Psoas muscle (tissue), 8 donors: ENCODE measurements at places on chromosomes 7 and 10. TPM values are rescaled to one million over a fixed set of nuclear protein-coding genes. Genes with fewer than 3 reads are reported as not detected.

The RAMP3 gene
- 16.9 TPM for total RNA-seq

The LIPF gene
- total RNA-seq: not detected

The SLC13A1 gene
- total RNA-seq: not detected

The SHTN1 gene
- 1.2 TPM for total RNA-seq

The SEMA3A gene
- total RNA-seq: 0.41 TPM

The UCMA gene
- not detected for total RNA-seq

The SPDYE11 gene
- total RNA-seq: not detected

The TRIM73 gene
- 0.92 TPM for total RNA-seq

The TDRD1 gene
- 0.20 TPM for total RNA-seq

The KDM7A gene
- total RNA-seq: 27.4 TPM

The COL28A1 gene
- 1.9 TPM for total RNA-seq

The CLDN12 gene
- total RNA-seq: 18.0 TPM

The ANKRD30A gene
- total RNA-seq: not detected

The ENO4 gene
- total RNA-seq: not detected

The DNTT gene
- not detected for total RNA-seq

The C10orf95 gene
- total RNA-seq: not detected

The ST8SIA6 gene
- 1.2 TPM for total RNA-seq

The FOXI2 gene
- total RNA-seq: not detected

The PDE1C gene
- 0.93 TPM for total RNA-seq

The GLI3 gene
- 3.2 TPM for total RNA-seq

The HABP2 gene
- total RNA-seq: 0.15 TPM

- DNase-seq: no peak
Observed at GRCh38 chr7:129560831-129561230, 50.7 kb upstream of the NRF1 start.

GRCh38 chr10:52213321-52213752 lies 100.7 kb upstream of the DKK1 start:
- no peak for DNase-seq

GRCh38 chr10:31273789-31274188 lies 45.2 kb upstream of the ZEB1 start:
- no peak for DNase-seq

DNA sequence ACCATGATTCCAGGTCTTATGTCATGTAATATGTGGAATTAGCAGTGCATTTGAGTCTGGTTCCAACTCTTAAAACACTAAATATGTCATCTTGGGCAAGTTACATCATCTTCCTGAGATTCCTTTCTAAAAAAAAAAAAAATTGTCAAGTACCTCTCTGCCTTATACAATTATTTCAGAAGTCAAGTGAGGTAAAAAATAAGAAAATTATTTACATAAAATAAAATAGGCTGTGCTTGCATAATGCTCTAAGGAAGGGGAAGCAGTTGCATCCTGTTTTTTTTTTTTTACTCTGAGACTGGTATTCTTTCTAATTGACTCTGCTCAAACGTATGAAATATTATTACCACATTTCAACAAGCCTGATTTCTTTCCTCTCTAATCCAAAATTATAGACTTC lies 55.1 kb upstream of the SEMA3A start:
- no peak for DNase-seq

DNA sequence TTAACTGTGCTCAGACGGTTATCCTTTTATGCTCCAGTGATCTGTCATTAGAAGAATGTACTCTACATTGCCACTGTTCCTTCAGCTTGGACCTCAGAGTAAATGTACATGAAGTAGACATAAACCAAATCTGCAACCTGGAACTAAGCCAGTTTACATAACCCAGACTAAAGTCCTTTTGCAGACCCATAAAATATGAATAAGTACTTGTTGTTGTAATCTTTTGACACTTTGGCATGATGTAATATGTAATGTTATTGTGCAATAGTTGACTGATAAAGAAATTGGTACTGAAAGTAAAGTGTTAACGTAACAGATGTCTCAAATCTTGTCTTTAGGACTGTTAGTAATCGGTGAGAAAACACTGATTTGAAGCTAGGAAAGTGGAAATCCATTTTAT lies 115.8 kb upstream of the SORCS1 start:
- no peak for DNase-seq

- DNase-seq: no peak
Observed at GRCh38 chr7:151856098-151856497, 20.8 kb downstream of the PRKAG2 start.

GRCh38 chr10:65320236-65321026 lies 1605.4 kb upstream of the LRRTM3 start:
- no peak for DNase-seq

- DNase-seq: no peak
Observed at GRCh38 chr7:11540271-11540761, 291.7 kb downstream of the THSD7A start.

DNA sequence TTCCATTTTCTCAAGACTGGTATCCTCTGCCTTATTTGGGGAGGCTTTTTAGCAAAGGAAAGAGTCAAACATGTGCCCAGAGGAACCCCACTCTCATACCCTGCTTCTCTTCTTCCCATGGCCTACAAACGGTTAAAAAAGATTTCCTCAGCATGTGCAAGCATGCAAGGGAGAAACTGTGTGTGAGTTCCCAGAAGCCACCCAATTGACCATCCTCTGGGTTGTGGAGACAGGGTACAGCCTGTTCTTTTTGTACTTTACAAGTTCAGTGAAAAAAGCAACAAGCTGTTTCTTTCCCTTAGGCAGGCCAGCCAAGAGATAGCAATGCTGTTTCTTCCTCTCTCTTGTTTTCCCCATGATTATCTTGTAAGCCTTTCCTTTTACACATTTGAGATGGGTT lies 68.8 kb upstream of the MTPN start:
- no peak for DNase-seq

DNA sequence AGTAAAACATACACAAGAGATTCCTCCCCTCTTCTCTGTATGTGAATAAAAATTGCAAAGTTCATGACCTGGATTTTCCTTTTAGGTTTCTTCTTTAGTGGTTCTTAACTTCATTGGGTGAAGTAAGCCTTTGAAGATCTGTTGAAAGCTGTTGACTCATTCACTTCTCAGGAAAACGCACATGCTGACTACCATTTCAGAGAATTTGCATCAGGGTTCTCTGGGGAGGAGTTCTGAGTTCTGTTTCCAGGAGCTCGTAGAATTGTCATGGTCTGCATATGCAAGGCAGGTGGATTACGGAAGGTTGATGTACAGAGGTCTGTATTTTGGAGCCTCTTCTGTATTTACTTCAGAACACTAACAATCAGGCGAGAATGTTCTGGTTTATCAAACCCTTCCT lies 962 bp upstream of the SLC26A4 start:
- DNase-seq: no peak

DNA sequence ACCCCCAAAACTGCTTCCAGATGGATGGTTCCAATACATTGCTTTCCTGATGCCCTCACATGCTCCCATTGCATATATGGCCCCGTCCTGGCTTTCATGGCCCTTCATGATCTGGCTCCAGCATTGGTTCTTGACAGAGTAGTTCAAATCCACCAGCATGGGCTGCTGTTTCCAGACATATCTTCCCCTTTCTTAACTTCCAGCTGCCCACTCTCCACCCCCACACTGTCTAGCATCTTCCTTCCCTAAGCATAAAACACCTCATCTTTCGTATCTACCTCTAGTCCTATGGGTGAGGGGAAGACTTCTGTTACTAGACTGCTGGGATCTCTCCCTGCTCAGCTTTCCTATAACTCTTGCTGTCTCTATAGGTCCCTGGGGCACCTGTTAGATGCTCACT lies 13.2 kb upstream of the GOLGA7B start:
- DNase-seq: no peak

GRCh38 chr7:31340603-31341002 lies at the start of gene NEUROD6:
TSS of gene NEUROD6 (minus strand) at chr7:31340726. CDS start at chr7:31339268, 1,458 bp downstream.
- DNase-seq: no peak

- peak; percentile 95 for DNase-seq
Observed at GRCh38 chr7:51234139-51234538, 82.5 kb downstream of the COBL start.

- DNase-seq: no peak
Observed at GRCh38 chr7:110760341-110760740, 330.6 kb upstream of the LRRN3 start.

DNA sequence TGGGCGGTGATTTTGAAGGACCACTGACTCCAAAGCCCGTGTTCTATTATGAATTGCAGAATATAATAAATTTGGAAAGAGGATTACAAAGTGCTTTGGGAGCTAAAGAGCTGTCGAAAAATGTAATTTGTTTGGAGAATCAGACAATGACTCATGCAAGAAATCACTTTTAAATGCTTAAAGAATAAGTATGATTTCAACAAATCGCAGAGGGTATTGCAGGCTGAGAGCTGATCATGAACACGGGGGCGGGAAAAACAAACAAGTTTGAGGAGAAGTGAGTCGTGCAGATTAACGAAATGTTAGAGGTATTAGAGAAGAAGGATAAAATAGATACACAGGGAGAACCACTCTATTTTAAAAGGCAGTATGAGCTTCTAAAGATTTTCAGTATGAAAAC lies 4.9 kb upstream of the HACD1 start:
- DNase-seq: no peak

- no peak for DNase-seq
Observed at GRCh38 chr10:70533189-70533558, 54.6 kb downstream of the PALD1 start.

- DNase-seq: no peak
Observed at GRCh38 chr7:87474533-87475358, 734 bp downstream of the ABCB4 start.

DNA sequence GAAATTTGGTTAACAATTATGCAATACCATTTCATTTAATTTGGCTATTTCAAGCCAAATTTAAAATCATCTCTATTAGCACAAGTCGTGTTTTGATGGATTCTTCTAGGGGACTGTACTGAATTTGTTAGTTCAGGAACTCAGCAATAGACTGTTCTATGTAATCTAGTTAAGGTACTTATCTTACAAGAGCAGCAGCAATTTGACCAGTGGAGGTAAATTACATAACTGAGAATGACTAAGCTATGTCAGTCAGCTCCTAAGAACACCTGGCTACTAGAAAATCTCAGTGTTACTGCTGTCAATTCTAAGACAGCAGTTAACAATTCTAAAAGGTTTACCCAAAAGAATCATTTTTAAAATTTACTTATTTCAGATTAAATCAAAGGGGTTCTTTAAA lies 513.9 kb upstream of the ZWINT start:
- no peak for DNase-seq

DNA sequence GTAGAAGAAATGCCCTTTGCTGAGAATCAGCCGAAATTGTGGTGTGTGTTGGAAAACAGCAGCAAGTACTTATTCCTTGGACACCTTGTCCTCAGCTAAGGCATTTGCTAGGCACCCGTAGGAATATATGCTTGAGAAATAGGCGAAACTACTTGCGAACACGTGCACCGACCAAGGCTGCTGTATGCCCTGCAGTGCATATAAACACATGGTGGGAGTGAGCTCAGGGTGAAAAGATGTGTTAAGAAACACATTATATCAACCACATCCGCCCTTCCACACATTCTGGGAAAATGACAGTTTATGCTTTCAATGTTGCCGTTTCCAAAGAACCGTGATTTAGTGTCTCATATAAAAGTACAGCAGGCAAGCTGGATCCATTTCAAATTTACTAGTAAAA lies 199.2 kb downstream of the JCAD start:
- DNase-seq: no peak

- no peak for DNase-seq
Observed at GRCh38 chr10:77226452-77226851, 411.2 kb downstream of the KCNMA1 start.

DNA sequence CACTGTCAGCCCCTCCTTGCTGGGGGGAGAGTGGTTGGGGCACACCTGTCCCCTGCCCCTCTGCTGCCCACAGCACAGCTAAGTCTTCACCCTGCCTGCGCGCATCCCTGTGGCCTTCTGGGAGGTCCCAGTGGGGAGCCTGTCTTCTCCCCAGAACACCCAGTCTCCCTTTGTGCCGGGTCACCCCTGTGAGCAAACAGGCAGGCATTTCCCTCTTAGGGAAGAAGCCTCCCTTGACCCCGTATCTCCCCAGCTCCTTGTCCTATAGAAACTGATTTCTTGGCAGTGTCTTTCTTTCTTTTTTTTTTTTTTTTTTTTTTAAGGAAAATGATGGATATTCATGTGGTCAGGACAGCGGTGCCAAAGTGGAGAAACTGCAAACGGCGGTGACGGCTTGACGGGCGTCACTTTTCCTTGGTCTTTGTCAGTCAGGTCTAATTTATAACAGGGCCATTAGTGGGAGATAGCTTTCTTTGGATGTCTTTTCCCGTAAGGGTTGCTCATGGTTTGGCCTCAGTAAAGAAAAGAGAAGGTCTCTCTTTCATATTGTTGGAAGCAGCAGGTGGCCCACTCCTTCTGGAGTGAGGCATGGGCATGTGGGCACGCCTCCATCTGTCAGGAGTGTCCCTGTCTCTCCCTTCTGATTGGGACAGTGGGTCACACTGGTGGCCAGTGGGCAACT lies 115.3 kb downstream of the NKX6-2 start:
- peak; percentile 8 for DNase-seq

DNA sequence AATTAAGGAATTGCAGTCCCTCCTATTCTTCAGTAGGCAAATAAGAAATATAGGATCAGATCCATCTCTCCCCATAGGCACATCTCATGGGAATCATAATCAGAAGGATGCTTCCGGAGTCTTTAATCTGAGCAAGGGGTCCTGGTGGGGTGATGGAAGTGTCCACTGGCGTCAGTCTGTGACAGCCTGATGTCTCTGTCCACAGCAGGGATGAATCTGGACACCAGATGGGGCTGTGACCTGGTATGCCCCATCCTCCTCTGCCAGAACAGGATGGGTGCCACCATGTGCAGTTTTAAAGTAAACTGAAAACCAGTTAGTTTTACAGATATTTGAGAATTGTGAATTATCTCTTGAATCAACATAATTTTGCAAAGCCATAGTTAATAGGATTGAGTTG lies 148.7 kb downstream of the C1GALT1 start:
- DNase-seq: no peak

DNA sequence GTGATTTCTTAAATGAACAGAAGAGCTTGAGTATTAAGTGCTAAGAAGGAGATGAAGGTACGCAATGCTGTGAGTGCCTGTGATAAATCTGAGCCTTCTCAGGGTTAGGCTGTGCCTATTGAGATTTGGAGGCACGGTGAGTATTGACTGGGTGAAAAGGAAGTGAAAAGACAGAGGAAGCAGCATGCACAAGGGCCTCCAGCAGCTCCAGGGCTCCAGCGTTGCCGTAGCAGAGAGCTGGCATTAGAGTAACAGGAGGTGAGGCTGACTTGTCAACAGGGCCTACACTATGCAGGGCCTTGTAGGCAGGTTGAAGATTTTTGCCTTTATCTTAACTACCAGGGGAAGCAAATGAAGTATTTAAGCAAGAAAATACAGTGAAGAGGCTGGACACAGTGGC lies 54.1 kb upstream of the PDCD4 start:
- DNase-seq: no peak

DNA sequence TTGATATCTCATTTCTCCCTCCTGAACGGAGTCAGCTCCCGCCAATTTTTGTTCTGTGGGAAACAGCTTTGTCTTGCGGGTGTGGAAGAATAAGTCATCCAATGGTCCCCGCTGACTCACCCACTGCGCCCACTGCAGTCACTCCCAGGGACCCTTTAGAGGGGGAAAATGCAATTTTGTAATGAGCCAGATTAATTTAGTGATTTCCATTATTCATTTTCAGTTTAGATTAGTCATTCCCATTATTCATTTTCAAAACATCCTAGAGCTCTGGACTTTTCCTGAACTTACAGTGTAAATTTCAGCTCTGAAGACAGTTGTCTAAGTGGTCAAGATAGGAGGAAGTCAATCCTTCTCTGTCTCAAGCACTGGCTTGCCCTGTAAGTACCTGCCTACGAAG lies 154.9 kb upstream of the TMEM72 start:
- DNase-seq: no peak

GRCh38 chr7:106219170-106219569 lies 65.6 kb downstream of the NAMPT start:
- no peak for DNase-seq

GRCh38 chr10:6786579-6787031 lies 206.5 kb upstream of the PRKCQ start:
- DNase-seq: no peak
